ENCODE measurements at places on chromosomes 5 and 9.

GRCh38 chr9:5586391-5586802 is 42.5 kb upstream of the RIC1 start:
- no peak for DNase-seq

DNA sequence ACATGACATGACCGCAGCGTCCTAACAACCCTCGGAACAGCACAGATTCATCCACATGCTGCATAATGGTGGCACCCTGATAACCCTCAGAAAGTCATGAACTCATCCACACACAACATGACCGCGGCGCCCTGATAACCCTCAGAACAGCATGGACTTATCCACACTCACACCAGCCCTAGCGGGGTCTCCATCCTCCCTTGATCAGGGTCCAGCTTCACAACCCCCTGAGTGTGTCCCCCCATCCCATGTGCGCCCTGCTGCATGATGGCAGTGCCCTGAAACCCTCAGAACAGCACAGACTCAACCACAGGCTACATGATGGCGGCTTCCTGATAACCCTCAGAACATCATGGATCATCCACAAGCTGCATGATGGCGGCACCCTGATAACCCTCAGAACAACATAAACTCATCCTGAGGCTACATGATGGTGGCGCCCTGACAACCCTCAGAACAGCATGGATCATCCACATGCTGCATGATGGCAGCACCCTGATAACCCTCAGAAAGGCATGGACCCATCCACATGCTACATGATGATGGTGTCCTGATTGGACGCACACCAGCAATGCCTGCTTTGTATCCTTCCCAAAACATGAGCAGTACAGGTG is 28.3 kb downstream of the SLC6A3 start:
- no peak for DNase-seq

GRCh38 chr5:149824846-149825245 is 94.7 kb downstream of the PPARGC1B start:
- DNase-seq = no peak

DNA sequence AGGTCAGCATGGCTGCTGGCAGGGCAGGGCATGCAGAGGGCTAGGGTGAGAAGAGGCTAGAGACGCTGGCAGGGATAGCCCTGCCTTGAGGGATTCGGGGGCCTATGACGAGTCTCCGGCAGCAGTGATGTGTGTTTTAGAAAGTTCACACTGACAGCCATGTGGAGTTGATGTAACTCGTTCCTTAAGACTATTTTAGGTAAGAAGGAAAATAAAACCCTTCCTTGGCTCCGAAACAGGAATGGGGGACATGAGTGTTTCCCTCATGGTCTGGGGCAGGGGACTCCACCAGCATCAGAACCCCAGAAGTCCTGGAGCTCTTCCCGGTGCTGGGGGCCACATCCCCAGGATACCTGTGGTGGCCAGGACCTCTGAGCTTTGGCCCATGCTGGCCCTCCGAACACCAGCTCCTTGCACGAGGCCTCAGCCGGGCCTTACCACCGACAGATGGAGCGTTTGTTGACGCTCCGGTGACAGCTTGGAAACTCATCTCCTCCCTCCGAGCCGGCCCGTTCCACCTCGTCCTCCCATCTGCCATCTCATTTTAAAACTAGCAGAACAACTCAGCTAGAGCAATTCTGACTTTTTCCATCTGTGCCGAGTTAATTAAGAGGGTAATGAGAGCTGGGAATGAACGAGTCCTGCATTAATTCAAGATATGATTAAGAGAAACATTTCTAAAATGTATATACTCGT is 337.7 kb downstream of the CDK5RAP2 start:
- DNase-seq = peak; percentile 16

- no peak for DNase-seq
Observed at GRCh38 chr5:108430931-108431608, 49.2 kb upstream of the FBXL17 start.

GRCh38 chr5:149174847-149175234 is 33.5 kb downstream of the ABLIM3 start:
- no peak for DNase-seq

DNA sequence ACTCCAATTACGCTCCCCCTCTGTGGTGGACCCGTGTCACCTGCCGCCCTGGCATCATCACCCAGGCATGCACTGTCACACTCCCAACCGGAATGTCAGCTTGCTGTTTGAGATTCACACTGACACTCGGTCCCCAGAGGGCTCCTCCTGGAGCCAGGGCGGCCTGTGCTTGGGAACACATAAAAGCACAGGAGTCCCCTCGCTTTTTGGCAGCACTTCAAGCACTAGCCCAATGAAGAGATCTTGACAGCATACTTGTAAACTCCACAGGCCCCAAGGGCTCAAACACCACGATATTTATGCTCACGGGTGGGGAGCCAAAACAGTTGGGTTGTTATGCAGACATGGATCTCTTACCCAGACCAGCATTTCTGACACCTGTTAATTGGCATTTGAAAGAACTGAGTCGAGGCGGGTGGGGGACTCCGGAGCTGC is 90.8 kb upstream of the EGFLAM start:
- peak; percentile 32 for DNase-seq

- no peak for DNase-seq
Observed at GRCh38 chr9:90290716-90291485, 351.7 kb downstream of the DIRAS2 start.

GRCh38 chr5:39130716-39131115 is 56.5 kb upstream of the RICTOR start:
- DNase-seq = no peak

DNA sequence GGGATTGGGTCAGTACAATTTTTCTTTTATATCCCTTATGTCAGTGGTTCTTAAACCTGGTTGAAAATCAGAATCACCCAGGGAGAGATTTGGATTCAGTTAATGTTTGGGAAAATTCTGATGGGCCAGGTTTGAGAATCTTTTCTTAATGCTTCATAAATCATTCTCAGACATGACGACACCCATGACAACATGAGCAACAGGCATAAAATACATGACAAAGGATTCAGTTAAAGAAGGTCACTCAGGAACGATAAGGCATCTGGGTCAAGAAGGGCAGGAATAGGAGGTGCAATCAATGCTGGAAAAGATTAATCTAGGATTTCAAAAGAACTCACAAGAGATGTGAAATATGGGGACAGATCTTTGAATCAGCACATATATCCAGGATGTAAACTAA is 41.8 kb downstream of the ELOVL7 start:
- DNase-seq = no peak

DNA sequence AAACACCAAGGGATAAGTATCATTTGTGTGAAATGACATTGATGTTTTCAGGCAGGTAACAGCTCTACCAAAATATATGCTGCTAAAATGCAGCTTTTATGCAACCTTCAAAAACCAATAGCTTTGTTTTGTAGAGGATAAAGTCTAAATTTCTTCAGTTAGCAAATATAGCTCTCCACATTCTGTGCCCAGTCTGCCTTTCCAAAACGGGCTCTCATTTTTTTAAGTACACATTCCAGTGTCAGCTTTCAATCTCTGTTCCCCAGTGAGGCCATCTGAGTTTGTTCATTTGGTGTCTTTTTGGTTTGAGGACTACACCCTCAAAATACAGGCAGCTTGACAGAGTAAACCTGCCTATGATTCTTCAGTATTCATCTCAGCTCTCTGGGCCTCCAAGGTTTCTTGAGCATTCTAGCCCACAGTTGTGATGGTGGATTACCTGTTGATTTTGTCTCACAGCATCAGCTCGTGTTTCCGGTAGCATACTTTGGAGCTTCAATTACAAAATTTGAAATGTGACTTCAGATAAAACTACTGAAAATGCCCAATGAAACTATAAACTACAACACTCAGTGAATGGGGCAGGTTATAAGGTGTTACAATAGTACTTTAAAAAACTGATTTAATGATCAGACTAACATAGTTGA is 55.7 kb downstream of the NR3C1 start:
- DNase-seq = no peak

GRCh38 chr5:141779503-141779973 is 97.5 kb upstream of the ARAP3 start:
- no peak for DNase-seq

DNA sequence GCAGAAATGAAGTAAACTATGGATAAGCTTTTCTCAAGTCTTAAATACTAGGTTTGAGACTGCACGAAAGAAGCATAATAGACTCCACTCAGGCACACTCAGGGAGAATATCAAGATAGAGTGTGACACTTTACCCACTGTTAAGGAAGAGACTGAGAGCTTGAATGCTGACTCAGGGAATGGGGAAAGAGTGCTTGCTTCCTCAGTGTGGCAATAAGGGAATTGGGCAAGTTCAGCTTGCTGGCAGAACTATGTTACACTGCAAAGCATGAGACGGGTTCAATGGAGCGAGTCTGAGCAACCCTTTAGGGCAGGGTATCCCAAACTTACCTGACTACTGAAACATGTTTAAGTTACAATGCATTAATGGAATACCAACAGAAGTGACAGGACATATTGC is 237.7 kb upstream of the MEF2C start:
- DNase-seq = no peak

All from retina (tissue), 1 donor.